ENCODE measurements at places on chromosomes 1 and 21. TPM values are rescaled to one million over a fixed set of nuclear protein-coding genes. Genes with fewer than 3 reads are reported as not detected.

ECM1 gene
- 1.6 TPM for total RNA-seq

RASSF5 gene
- total RNA-seq, result 0.98 TPM

HCRTR1 gene
- total RNA-seq, result not detected

KCNE1 gene
- total RNA-seq, result not detected

TMEM201 gene
- total RNA-seq, result 12.9 TPM

SLC45A1 gene
- total RNA-seq, result 7.2 TPM

LCE1F gene
- not detected for total RNA-seq

SH2D2A gene
- total RNA-seq, result 3.7 TPM

CDC42SE1 gene
- 99.4 TPM for total RNA-seq

PFKFB2 gene
- total RNA-seq, result 5.6 TPM

S100A1 gene
- 1.0 TPM for total RNA-seq

SLC2A5 gene
- 0.50 TPM for total RNA-seq

KIAA1614 gene
- 0.79 TPM for total RNA-seq

RNU1-2 gene
- not detected for total RNA-seq

PDPN gene
- not detected for total RNA-seq

RRP15 gene
- total RNA-seq, result 25.9 TPM

HOOK1 gene
- total RNA-seq, result 0.21 TPM

OR2W3 gene
- total RNA-seq, result not detected

VASH2 gene
- total RNA-seq, result 3.7 TPM

LCE1C gene
- total RNA-seq, result not detected

PRKAA2 gene
- total RNA-seq, result 2.1 TPM

FAM229A gene
- 2.9 TPM for total RNA-seq

TMEM35B gene
- total RNA-seq, result 15.8 TPM

C1QA gene
- total RNA-seq, result not detected

PITHD1 gene
- 29.7 TPM for total RNA-seq

HSF2BP gene
- total RNA-seq, result 1.8 TPM

CELA2A gene
- not detected for total RNA-seq

Measured in A549 treated with Hydrocortisone at 1 μM for 4 hours (cell line).